ENCODE measurements at places on chromosomes 2 and 18. TPM values are rescaled to one million over a fixed set of nuclear protein-coding genes. Genes with fewer than 3 reads are reported as not detected.

The SLC11A1 gene
- total RNA-seq = 0.26 TPM

The C2orf92 gene
- 1.4 TPM for total RNA-seq

The ASB18 gene
- not detected for total RNA-seq

The VWA3B gene
- total RNA-seq = 0.16 TPM

The GALNT14 gene
- total RNA-seq = 0.17 TPM

The ADAM23 gene
- total RNA-seq = 11.1 TPM

The PRSS56 gene
- not detected for total RNA-seq

The FAM161A gene
- total RNA-seq = 2.2 TPM
